ENCODE measurements at places on chromosomes 16 and 17. TPM values are rescaled to one million over a fixed set of nuclear protein-coding genes. Genes with fewer than 3 reads are reported as not detected.

The P3H4 gene
- 4.0 TPM for total RNA-seq

The MYOCD gene
- total RNA-seq: 36.0 TPM

The ANKS3 gene
- total RNA-seq: 6.1 TPM

The SLC5A2 gene
- total RNA-seq: not detected

The RNF222 gene
- total RNA-seq: not detected

The BIRC5 gene
- total RNA-seq: 0.13 TPM

The ALDH3A1 gene
- not detected for total RNA-seq

The CLEC18B gene
- 0.53 TPM for total RNA-seq

The CRHR1 gene
- total RNA-seq: not detected

The CDK5RAP3 gene
- total RNA-seq: 48.1 TPM

The JPT1 gene
- 13.2 TPM for total RNA-seq

The PDILT gene
- not detected for total RNA-seq

The MYO15A gene
- total RNA-seq: not detected

The TMEM204 gene
- 17.5 TPM for total RNA-seq

The ORMDL3 gene
- total RNA-seq: 67.8 TPM

The PEMT gene
- 26.7 TPM for total RNA-seq

The TBC1D3 gene
- not detected for total RNA-seq

The GALR2 gene
- total RNA-seq: not detected

The CAMKK1 gene
- 4.9 TPM for total RNA-seq

The ATP1B2 gene
- 1.6 TPM for total RNA-seq

The STH gene
- not detected for total RNA-seq

The WNT9B gene
- total RNA-seq: 0.19 TPM

The ARHGAP44 gene
- total RNA-seq: 9.0 TPM
